ENCODE measurements at places on chromosomes 12 and 14.

DNA sequence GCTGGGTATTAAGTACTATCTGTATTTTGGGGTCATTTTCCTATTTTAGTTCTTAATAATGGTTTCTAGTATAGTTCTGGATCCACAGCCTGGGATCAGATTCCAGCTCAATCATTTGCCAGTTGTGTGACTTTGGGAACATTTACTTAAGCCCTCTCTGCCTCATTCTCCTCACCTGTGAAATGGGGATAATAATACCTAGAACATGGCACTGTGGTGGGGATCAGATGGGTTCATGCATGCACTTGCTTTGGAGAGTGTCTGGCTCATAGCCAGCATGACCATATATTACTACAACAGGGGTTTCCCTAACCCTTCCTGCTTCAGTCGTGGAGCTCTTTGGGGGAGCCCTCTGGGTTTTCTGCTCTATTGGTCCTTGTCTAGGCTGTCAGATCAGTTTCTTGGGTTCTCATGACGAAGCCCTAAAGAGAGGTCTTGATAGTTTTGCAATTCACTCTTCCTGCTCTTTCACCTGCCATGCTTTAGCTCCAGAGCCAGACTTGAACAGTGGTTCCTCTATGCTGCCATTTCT, 34.1 kb upstream of the SMOC1 start:
- no peak for DNase-seq

DNA sequence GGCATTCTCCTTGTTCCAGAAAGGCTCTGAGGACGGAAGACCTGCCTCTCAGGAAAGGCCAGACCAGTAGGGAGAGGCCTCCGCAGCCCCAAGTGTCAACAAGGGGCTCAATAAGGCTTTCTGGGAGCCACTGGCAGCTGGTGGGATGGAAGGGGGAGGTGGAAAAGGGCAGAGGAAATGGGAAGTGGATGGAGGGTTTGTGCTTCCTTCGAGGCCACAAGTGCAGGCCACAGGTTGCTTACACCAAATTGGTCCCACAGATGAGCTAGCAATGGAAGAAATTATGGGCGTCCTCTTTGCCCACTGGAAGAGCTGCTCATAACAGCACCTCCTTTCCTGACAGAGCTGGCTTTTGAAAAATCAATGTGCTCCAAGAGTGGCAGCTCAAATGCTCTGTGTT, 28.2 kb downstream of the P2RX4 start:
- no peak for DNase-seq

DNA sequence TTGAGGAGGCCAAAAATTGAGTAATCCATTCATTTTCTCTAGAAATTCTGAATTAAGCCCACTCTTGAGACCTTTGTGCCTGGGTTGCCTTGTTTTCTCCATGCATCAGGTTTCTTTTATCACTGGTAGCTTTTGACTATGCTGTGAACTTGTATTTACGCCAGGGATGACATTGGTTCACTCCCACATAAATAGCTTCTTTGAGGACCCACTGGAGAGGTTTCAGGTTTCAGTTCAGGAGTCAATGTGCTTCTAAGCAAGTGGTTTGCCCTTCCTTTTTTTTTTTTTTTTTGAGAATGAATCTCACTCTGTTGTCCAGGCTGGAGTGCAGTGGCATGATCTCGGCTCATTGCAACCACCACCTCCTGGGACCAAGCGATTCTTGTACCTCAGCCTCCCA, 10.2 kb upstream of the SLC17A8 start:
- DNase-seq, result no peak

- DNase-seq, result no peak
Observed at GRCh38 chr14:95943699-95944098, 67.1 kb downstream of the TUNAR start.

- no peak for DNase-seq
Observed at GRCh38 chr12:20383612-20384011, 15.3 kb downstream of the PDE3A start.

DNA sequence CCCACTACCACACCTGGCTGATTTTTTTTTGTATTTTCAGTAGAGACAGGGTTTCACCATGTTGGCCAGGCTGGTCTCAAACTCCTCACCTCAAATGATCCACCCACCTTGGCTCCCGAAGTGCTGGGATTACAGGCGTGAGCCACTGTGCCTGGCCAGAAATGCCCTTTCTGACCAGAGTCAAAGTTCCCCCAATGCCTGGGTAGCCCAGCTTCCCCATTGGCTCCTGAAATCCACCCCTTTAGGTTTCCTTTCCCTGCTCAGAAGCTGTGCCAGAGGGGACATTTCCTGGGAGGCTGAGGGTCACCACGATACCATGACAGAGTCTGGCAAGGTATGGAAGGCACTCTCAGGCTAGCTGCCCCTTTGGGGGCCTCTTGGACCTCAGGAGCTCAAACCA, 3.5 kb downstream of the GSTZ1 start:
- no peak for DNase-seq

DNA sequence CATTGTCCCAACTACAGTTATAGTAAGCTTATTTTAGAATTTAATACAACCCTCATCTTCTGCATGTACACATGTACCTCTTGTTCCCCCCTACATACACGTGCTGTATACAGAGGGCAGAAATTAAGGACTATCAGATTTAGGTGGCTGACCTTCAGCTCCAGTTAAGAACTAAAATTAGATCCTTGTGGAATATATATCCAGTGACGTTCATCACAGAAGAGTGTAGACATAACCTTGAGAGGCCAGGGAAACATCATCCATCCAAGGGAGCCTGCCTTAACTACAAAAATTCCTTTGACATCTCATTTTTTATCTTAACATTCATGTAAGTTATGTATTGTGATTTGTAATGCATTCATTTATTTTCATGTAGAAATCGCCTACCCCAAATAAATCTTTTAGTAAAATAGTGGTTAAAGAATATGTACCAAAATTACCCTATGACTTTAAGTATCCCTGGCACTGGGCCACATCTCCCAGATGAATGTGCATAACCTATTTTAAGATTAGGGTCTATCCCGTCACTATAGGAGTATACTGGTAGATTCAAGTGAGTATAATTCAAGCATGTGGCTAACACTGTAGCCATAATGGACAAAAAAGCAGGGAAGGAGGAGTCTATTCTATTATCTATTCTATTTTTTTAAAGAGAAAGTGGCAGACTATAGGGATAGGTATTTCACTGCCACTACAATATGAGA, 27.5 kb downstream of the RIC8B start:
- DNase-seq, result no peak

GRCh38 chr14:99918781-99919180, 125.6 kb downstream of the EML1 start:
- no peak for DNase-seq

All from breast epithelium (tissue), 4 donors.